ENCODE measurements at places on chromosomes 5 and 9. TPM values are rescaled to one million over a fixed set of nuclear protein-coding genes. Genes with fewer than 3 reads are reported as not detected.
A peak's percentile ranks its signal among the peaks of the same experiment; 100 is the strongest.

- no peak overlapping the region for H3K27ac ChIP-seq
- H3K36me3 ChIP-seq: no peaks in the 10 kb centered on the region
- no peaks in the 10 kb centered on the region for H3K4me1 ChIP-seq
Measured at GRCh38 chr9:101848485-101848919, 110.1 kb upstream of the GRIN3A start.

DNA sequence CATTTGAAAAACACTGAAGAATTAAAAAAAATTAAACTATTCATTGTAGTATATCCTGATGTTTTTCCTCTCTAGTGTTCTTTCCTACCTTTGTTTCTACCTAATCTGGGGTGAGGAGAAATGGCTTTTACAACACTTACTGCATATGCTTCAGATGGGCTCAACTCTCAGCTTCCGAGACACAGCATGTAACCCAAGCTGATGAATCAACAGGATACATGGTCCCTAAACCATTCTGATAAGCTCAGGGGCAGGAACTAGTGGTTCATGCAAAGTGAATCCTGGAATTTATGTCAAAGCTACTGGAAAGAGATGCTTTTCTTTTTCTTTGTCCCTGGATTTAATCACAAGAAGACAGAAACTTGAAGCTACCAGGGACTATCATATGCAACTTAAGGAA is 672.5 kb upstream of the RORB start:
- H3K4me1 ChIP-seq: no peaks in the 10 kb centered on the region
- no peaks in the 10 kb centered on the region for H3K36me3 ChIP-seq
- no peak overlapping the region for H3K27ac ChIP-seq
- no peak overlapping the region for H3K4me3 ChIP-seq
- H3K27me3 ChIP-seq: no peaks in the 10 kb centered on the region
- no peak for DNase-seq

DNA sequence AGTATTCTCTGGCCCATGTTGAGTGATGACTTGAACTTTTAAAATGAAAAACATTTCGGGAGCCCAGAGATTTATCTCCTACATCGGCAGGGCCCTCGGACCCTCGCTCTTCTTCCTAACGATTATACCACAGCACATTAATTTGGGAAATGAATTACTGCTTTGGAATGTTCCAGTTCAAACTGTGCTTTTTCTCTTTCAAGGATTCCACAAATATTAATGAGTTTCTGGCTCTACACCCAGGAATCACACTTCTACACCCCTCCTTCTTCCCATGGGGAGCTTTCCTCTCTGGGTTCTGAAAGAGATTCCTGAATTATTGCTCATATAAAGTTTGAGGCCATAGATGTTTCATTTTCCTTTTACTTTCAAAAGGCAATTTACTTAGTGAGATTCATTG is 41.2 kb downstream of the NSG2 start:
- no peaks in the 10 kb centered on the region for H3K27me3 ChIP-seq
- H3K4me1 ChIP-seq: no peaks in the 10 kb centered on the region
- H3K27ac ChIP-seq: no peak overlapping the region
- H3K4me3 ChIP-seq: no peak overlapping the region
- DNase-seq: no peak

- H3K27ac ChIP-seq: no peak overlapping the region
- no peaks in the 10 kb centered on the region for H3K36me3 ChIP-seq
- DNase-seq: no peak
- H3K4me3 ChIP-seq: no peak overlapping the region
Measured at GRCh38 chr5:4643960-4644359, 496.2 kb upstream of the ADAMTS16 start.

DNA sequence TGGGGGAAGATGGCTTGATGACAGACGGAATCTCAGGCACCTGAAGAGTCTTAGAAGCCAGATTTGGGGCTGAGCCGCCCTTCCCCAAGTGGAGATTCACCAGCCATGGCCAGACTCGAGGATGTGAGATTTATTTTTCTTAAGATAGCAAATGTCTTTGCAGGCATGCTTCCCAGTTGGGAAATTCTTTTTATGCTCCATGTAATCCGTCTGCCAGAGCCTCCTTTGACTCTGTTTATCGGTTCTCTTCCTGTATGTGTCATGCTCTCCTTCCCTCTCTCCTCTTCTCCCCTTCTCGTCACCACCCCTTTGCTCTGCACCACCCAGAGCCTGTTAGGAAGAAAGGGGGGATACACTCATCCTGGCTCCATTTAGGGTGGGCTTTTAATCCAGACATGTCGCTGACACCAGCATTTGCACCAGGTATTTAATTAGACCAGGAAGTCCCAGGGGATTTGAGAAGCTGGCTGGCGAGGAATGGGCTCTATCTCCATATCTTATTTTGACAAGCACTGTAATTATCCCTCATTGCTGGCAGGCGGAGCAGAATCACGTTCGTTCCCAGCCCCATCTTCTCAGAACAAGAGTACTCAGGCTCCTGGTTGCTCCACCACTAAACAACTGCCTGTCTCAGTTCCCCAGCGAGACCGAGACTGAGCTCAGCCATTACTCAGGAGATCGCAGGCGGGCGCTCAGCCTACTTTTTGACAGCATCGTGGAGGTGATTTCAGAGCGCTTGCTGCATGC is 50.9 kb downstream of the KCNIP1 start:
- no peak overlapping the region for H3K4me3 ChIP-seq
- DNase-seq: no peak
- no peaks in the 10 kb centered on the region for H3K27me3 ChIP-seq
- H3K27ac ChIP-seq: no peak overlapping the region
- no peaks in the 10 kb centered on the region for H3K4me1 ChIP-seq

DNA sequence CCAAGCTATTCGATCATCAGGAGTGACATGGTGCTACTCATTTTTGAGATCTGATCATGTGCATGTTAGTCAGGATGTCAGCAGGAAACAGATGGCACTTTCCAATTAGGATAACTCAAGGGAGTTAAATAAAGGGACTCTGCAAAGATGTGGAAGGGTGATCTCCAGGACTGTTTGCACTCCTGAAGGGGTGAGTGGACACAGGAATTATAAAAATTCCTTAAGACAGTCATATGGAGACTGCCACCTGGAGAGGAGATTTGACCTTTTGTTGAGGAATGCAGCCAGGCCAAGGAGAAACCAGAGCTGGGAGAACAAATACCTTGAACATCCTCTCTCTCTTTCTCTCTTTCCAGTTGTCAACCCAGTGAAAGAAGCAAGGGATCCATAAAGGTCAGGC is 189.1 kb downstream of the GABRG2 start:
- DNase-seq: no peak
- H3K36me3 ChIP-seq: no peaks in the 10 kb centered on the region
- no peaks in the 10 kb centered on the region for H3K4me1 ChIP-seq

The FIBCD1 gene
- 0.44 TPM for total RNA-seq

- no peaks in the 10 kb centered on the region for H3K4me1 ChIP-seq
- DNase-seq: no peak
- no peaks in the 10 kb centered on the region for H3K27me3 ChIP-seq
- H3K36me3 ChIP-seq: no peaks in the 10 kb centered on the region
- no peak overlapping the region for H3K4me3 ChIP-seq
Measured at GRCh38 chr5:116858705-116859333, 284.2 kb upstream of the SEMA6A start.

DNA sequence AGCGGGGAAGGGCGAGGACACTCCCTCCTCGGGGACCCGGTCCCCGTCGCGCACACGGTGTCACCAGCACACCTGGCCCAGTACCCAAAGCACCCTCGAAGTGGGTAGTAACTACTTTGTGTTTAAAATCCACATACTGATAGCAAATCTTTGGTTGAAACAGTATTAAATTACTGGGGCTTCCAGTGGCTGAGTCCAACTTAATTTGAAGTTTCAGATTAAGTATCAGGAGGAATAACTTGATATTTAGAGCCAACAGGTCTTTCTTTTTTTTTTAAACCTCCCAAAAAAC is 615 bp downstream of the ATG10 start:
- H3K27ac ChIP-seq: peak overlapping the region; percentile 99
- no peaks in the 10 kb centered on the region for H3K4me1 ChIP-seq
- no peak for DNase-seq
- H3K36me3 ChIP-seq: no peaks in the 10 kb centered on the region
- no peaks in the 10 kb centered on the region for H3K27me3 ChIP-seq

The F12 gene
- 0.64 TPM for total RNA-seq

- no peak for DNase-seq
- H3K4me1 ChIP-seq: no peaks in the 10 kb centered on the region
- H3K27ac ChIP-seq: no peak overlapping the region
- H3K36me3 ChIP-seq: no peaks in the 10 kb centered on the region
- no peaks in the 10 kb centered on the region for H3K27me3 ChIP-seq
Measured at GRCh38 chr5:7325975-7326913, 69.7 kb upstream of the ADCY2 start.

The COL23A1 gene
- 0.32 TPM for total RNA-seq

DNA sequence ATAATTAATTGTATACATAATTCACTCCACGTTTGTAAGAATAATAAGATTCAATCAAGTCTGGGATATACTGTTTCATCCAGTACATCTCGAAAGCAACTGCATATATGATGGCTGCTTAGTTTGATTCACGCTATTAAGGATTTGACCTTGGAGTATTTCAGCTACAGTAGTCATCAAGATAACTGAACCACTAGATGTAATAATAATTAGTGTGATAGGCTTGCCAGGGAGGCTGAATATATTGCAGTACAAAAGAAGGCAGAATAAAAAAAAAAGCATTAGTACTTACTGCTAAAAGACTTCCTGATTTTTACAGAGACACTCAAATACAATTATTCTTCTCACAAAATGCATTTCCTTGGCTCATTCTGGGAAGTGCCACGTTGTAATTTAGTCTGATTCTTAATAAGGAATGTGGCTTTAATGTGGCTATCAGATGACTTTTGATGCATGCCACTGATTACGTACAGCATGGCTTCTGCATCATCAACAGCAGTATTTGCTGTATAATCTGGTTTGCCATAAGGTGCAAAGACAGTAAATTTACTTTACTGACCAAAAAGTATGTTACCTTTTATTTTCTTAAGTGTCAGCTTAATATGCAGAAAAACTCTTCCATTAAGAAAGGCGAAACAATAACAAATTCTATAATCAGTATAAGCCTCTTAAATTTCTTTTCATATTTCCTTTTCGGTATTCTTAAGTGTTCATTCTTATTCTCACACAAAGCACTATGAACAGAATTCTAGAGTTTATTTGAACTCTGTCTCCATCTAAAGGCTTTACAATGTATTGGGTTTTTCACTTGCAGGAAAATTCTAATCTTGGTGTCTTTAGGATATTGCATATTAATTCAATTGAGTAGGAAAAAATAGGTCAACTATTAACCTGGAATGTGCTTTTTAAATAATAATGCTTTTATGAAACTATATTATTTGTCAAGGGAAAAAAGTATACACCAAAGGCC is 166.4 kb downstream of the SLF1 start:
- H3K4me3 ChIP-seq: no peak overlapping the region
- no peak for DNase-seq
- H3K4me1 ChIP-seq: no peaks in the 10 kb centered on the region
- no peaks in the 10 kb centered on the region for H3K27me3 ChIP-seq
- H3K27ac ChIP-seq: no peak overlapping the region

DNA sequence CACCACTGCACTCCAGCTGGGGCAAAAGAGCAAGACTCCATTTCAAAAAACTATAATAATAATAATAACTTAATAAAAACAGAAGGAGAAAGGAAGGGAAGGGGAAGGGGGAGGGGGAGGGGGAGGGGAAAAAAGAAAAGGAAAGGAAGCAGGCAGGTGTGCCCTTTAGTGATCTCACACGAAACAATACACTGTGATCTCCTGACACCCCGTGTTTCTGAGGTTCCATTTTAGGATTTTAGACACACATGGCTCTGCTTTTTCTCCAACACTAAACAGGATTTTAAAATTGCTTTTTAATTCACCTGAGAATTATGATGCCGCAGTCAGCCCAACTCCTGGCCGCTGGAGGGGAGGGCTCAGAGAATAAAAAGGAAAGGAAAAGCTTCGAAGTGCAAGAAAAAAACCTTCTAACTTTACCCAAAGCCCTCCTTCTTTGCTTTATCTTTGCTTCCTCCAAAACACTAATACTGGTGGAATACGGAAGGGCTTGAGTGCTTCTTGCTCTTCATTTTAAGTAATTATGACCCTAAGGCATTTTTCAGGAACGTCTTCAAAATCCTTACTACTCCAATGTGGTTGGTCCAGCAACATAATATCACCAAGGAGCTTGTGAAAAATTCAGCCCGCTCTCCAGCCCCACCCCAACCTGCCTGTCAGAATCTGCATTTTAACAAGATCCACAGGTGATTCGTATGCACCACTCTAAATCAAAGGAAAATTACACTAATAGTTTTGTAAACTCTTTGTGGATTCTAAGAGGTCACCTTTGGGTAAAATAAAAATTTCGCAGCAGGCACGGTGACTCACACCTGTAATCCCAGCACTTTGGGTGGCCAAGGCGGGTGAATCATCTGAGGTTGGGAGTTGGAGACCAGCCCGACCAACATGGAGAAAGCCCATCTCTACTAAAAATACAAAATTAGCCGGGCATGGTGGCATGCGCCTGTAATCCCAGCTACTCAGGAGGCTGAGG is 66.0 kb downstream of the MYO10 start:
- no peaks in the 10 kb centered on the region for H3K36me3 ChIP-seq
- no peak overlapping the region for H3K27ac ChIP-seq
- H3K4me3 ChIP-seq: no peak overlapping the region
- DNase-seq: no peak

The CD72 gene
- 5.1 TPM for total RNA-seq

GRCh38 chr5:31569068-31569467 is 37.0 kb downstream of the C5orf22 start:
- H3K27me3 ChIP-seq: no peaks in the 10 kb centered on the region
- no peak for DNase-seq
- H3K36me3 ChIP-seq: no peaks in the 10 kb centered on the region

The FCN1 gene
- 2.9 TPM for total RNA-seq

DNA sequence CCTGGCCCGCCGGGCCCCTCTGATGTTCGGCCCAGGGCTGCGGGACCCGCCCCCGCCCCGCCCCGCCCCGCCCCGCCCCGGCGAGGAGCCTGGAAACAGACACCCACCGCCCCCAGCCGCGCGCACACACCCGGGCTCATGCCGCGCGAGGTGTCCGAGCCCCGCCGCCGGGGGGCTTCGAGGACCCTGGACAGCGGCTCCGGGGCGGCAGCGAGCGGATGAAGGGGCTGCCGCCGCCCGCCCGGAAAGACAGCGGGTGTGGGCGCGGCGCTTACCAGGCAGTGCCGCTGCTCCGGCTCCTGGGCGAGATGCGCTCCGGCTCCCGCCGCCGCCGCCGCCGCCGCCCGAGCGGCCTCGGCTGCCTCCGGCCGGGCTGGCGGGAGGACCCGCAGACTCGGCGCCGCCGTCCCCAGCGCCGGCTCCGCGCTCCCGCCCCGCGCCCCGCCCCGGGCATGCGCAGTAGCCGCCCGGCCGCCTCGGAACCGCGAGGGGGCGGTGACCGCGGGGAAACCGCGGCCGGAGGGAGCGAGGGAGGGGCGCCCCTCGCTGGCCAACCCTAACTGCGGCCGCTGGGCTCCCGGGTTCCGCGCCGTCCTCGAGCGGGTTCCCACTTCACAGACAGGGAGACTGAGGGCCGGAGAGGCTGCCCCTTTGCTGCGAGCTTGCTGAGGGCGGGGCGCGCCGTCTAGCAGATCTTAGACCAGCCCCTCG is at the start of gene GPRIN1:
GPRIN1 (minus strand) TSS at position 433 of the 711 bp plus-strand sequence. CDS start 10,322 bp downstream, outside the sequence.
- peaks cover 8% of the 10 kb centered on the region for H3K27me3 ChIP-seq
- peak within 1 kb of the TSS; percentile 83 for H3K4me3 ChIP-seq

All from breast epithelium (tissue), 4 donors.